ENCODE measurements at places on chromosomes 16 and 17.
A peak's percentile ranks its signal among the peaks of the same experiment; 100 is the strongest.

- DNase-seq: no peak
Measured at GRCh38 chr17:146983-147761, 9.8 kb downstream of the SCGB1C2 start.

DNA sequence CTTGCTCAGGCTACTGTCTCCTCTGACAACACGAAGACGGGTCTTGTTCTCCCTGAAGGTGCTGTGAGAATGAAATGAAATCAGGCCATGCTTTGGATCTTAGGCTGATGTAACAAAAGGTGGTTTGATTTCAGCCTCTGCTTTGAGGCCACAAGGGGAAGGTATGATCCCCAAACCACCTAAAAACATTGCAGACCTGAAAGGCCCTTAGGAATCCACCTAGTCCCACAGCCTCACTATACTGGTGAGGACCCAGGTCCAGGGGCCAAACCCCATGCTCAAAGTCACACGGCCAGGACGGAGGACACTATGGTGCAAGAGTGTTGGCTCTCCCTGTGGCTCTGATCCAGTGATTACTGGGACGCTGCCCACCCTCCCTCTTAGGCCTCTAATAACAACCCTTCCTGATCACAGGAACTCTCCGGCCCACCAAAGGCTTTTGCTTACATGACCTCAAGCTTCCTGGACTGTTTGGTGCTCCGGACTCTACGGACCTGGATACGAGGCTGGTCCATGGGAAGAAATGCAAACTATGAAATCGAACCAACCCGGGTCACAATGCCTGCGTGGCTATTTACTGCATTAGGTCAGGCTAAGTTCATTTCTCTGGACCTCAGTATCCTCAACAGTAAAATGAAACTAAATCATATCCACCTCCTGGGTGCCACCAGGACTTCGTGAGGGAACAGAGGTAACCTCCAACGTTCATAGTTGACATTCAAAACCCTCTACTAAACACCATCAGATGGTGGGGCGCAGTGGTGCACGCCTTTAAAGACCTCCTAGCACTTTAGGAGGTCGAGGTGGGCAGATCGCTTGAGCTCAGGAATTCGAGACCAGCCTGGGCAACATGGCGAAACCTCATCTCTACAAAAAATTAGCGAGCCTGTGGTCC, 1.5 kb downstream of the TRIM25 start:
- DNase-seq: no peak

- DNase-seq: no peak
Measured at GRCh38 chr17:50022463-50023130, 27.6 kb upstream of the DLX3 start.

- DNase-seq: no peak
Measured at GRCh38 chr17:37187262-37187661, 188.5 kb upstream of the C17orf78 start.

DNA sequence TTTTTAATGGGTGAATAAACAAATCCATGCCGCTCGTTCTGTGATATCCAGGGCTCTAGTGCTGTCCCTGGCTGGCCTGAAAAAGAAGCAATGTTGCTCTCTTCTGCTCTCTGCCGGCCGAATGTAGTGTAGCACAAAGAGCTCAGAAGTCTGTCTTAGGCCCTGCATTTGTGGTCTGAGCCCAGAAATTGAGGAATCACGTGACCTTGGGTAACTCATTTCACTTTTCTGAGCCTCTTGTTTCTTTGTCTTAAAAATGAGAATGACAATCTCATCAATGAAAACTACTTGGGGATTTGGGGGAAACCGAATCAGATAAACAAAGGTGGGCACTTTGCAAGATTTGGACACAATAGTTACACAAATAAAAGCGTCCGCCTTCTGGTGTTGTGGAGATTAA, 381.6 kb upstream of the ASIC2 start:
- DNase-seq: peak; percentile 23

GRCh38 chr17:49549691-49550678, 25.7 kb upstream of the NXPH3 start:
- no peak for DNase-seq

GRCh38 chr16:17238285-17239028, 232.3 kb downstream of the XYLT1 start:
- DNase-seq: no peak

All from activated CD4-positive, alpha-beta T cell treated with anti-CD3 and anti-CD28 coated beads, Interleukin-2, amount 50 U/mL, for 1 hour (primary cell).